ENCODE measurements at places on chromosomes 13 and 19. TPM values are rescaled to one million over a fixed set of nuclear protein-coding genes. Genes with fewer than 3 reads are reported as not detected.
A peak's percentile ranks its signal among the peaks of the same experiment; 100 is the strongest.

- no peak for ATAC-seq
Measured at GRCh38 chr13:108409730-108410129, 140.2 kb downstream of the TNFSF13B start.

GRCh38 chr13:32086791-32087441 is 55.3 kb downstream of the FRY start:
- ATAC-seq, result no peak

DNA sequence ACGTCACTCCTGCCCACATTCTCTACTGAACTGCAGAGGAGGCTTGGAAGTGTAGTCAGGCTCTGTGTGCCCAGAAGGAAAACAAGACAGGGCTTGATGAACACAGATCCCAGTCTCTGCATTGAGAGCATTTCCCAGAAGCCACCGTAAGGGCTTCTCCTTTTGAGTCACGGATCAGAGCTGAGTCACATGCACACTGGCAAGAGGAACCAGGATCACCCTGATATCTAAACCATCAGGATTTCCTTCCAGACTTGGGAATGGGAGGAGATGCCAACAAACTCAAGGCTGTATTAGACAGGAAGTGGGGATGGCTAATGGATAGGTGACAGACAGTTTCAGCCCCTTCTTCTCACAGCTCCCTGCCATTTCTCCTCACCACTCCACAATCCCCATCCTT is 17.7 kb upstream of the FBXO17 start:
- no peak for ATAC-seq

DNA sequence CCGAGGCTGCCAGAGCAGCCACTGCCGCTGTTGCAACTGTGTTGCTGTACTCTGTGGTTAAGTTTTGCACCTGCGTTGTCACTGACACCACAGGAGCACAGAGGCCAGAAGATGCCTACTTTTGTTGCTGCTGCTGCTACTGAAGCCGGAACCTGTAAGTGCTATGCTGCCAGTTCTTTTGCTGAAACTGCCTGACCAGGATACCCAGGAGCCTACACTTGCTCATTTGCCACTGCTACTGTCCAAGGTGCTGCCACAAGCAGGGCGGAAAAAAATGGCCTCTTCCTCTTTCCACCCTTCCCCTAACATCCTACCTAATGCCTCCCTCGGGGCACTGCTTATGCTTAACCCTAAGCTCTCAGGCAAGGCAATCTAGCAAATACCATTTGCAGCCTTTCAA is 29.0 kb upstream of the NBEA start:
- ATAC-seq, result no peak

GRCh38 chr13:26051657-26052311 is at the start of gene SHISA2:
TSS of gene SHISA2 (minus strand) at chr13:26052016. CDS start at chr13:26050975, 1,041 bp downstream.
- ATAC-seq, result peak; percentile 83

DNA sequence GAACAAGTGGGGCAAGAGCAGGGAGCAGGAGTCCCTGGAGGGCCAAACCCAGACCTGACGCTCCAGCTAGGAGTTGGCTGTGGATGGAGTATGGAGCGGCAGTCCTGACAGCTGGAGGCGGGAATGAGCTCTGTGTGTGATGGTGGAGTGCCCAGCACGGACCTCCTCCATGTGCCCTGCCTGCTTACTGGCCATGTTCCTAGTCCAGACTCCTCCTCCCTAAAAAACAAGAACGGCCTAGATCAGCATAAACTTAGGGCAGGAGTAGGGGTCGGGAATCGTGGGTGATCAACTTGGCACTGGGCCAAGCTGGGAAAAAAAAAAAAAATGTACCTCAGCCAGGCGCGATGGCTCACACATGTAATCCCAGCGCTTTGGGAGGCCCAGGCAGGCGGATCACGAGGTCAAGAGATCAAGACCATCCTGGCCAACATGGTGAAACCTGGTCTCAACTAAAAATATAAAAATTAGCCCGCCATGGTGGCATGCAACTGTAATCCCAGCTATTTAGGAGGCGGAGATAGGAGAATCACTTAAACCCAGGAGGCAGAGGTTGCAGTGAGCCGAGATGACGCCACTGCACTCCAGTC is 29.5 kb downstream of the LTBP4 start:
- ATAC-seq, result no peak

- ATAC-seq, result no peak
Measured at GRCh38 chr19:45151821-45152503, 8.8 kb downstream of the NKPD1 start.

DNA sequence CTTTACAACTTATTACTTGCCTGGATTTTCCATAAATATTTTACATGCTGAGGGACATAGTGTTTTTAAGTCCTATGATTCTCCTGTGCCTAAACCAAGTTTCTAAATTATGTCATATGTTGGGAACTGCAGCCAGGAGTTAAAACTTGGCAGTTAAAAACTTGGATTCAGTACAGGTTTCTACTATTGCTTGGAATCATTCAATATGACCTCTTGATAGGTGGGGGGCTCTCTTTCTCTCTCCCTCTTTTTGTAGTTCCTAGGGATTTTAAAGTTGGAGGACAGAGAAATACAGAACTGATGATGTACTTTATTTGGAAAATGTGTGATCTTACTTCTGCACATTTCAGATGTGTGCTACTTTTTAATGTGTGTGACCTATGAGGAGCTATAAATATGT is 4.7 kb downstream of the CSNK1A1L start:
- ATAC-seq, result no peak

PRPF31 gene
- 56.4 TPM for total RNA-seq

ETFB gene
- total RNA-seq, result 101 TPM

Data from activated T-helper 17 cell treated with anti-CD3 and anti-CD28 coated beads, Interleukin-2, amount 50 U/mL, for 72 hours (primary cell).